ENCODE measurements at places on chromosomes 4 and X.
A peak's percentile ranks its signal among the peaks of the same experiment; 100 is the strongest.

DNA sequence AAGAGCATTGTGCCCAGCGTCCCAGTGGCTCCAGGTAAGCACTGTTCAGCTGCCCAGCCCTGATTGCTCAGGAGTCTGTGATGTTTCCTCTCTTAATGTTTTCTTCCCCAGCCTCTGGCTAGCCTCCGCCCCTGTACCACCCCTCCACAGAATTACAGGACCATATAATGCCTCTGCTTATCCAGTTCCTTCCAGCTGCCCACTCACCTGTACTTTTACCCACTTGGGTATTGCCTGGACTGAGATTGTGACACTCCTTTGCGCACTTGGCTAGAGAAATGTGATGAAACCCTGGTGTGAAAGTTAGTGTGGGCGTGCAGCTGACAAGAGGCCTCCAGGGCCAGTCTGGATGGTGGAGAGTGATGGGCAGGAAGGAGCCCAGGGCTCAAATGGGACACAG lies at the start of gene AWAT2:
Gene AWAT2 (minus strand): TSS at position 14 of the 400 bp plus-strand sequence. CDS start 6 bp downstream, at position 8.
- no peak for DNase-seq

DNA sequence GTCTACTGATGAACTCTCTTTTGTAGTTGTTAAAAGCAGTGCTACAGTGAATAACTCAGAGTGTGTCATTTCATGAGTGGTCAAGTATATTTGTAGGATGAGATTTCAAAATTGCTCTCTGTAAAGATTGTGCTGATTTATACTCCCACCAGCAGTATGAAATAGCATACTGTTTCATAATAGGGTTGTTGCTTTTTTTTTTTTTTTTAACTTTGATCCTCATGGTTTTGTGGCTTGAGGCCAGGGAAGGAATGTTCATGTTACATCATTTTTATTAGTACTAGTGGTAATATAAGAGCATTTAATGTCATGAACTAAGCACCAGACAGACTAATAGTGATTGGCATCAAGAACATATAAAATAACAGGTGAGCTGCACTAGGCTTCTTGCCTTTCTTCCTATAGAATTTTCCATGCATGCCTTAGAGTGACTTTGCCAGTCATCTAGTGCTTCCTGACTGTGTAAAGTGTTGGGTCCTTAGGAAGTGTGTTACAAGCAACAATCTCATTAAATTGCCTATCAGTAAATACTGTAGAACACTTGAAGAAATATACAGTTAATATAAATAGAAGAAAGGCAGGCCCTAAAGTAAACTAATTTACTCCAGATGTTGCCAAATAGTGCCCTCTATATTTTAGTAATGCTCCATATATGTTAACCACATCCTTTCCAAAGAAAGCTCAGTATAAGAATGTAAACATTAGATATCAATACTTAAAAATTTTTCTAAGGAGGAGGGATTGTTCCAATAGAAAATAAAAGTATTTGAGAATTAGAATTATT lies 38.6 kb upstream of the MSMO1 start:
- no peak for DNase-seq

DNA sequence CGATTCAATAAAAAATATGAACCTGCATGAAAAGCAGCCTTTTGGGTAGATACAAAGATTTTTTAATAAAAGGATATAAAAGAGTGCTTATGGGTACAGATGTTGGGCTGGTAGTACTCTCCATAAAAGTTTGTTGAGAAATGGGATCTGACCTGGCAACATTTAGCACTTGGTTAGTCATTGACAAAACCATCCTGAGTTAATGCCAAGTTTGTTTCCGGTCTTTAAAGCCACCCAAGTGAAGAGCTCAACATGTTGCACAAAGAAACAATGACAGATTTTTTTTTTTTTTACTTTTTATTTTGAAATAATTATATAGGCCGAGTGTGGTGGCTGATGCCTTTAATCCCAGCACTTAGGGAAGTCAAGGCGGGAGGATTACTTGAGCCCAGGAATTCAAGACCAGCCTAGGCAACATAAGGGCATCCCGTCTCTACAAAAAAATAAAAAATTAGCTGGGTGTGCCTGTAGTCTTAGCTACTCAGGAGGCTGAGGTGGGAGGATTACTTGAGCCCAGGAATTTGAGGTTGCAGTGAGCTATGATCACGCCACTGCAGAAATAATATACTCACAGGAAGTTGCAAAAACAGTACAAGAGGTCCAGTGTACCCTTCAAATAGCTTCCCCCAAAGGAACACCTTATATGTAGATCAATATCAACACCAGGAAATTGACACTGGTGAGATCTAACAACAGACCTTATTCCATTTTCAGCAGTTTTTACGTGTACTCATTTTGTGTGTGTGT lies 16.6 kb downstream of the CHST7 start:
- no peak for DNase-seq

GRCh38 chrX:40201329-40201885 lies 103.6 kb upstream of the BCOR start:
- peak; percentile 32 for DNase-seq

DNA sequence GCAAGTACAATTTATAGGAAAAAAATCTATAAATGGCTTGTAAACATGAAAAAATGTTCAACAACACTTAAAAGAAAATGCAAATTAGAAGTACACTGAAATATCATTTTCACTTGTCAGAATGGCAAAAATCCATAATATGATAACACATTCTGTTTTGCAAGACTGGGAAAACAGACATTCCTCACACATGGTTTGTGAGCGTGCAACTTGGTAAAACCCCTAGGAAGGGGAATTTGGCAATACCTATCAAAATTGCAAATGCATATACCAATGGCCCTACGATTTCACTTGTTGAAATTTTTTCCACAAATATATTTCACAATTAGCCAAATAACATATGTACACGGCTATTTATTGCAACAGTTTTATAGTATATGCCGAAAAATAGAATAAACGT lies 31.4 kb downstream of the TBC1D9 start:
- no peak for DNase-seq

- no peak for DNase-seq
These were observed 21.4 kb downstream of the DHRSX start for GRCh38 chrX:2479420-2479780.

GRCh38 chr4:111605111-111605510 lies 540.1 kb upstream of the FAM241A start:
- DNase-seq, result no peak

DNA sequence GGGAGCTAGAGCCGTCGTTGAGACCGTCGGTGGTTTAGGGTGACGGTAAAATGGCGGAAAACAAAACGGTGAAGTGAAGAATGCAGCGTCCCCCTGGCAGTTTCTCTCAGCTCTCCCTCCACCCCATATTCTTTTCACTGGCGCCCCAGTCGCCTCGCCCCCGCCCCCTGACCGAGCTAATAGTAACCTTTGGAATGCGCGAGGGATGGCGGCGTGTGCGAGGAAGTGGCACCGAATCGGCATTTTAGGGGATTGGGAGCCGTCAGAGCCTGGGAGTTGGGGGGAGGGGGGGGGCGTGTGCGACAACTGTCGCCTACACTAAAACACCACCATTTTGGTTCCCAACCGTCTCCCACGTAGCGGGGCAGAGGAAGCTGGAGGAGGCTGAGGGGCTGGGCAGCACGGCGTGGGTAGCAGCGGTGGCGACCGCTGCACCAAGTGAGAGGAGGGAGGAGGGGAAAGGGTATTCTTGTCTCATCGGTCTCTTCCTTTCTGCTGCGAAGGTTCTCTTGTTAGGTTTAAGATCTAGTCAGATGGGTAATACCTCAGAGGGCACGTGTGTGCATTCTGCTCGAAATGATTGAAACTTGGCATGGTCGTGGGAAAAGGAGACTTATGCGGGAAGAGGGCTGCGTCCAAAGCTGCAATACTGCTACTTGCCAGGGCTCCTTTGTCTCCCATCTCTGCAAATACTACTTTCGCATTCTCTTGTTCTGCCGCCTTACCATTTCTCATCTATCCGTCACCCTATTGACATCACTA lies 840 bp downstream of the ZNF711 start:
- no peak for DNase-seq

DNA sequence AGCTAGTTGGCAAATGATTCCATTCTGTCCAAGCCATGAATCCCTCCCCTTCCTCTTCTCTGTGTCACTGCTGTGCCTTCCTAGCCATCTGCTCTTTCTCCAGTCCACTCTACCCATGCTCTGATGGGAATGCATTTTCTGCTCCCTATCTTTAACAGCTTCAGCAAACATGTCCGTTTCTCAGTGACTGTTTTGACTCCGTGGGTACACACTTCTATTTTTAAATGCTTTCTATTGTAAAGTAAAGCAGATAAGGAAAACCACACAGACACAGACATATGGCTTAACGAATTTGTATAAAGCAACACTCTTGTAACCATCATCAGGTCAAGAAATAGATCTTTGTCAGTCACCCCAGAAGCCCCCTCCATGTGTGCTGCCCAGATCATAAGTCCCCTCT lies 72.4 kb upstream of the KLHL13 start:
- no peak for DNase-seq

DNA sequence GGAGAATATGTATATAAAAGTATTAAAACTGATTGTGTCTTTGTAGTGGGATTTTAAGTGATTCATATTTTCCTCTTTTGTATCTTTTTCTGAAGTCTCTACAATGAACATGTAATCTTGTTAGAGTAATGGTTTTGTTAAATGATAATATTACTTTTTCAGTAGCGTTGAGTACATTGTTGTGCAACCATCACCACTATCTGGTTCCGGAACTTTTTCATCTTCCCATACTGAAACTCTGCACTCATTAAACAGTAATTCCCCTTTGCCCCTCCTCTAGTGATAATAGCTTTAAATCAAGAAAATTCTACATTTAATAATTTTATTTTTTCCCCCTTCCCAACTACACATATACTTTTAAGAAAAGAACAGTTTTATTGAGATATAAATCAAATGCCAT lies 23.3 kb downstream of the SHROOM3 start:
- no peak for DNase-seq

DNA sequence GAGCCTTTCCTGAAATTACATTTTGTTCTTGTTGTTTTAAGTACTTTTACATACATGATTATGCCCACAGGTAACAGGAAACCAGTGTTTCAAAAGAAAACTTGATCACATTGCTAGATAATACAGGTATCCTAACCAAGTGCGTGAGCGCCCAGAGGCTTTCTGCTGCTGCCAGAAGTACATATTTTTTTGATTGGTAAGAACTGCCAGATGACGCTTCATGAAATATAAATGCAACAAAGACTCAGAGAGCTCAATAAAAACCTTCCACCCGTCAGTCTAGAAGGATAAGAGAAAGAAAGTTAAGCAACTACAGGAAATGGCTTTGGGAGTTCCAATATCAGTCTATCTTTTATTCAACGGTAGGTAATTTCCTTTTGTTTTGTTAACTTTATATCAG lies at the start of gene EPGN:
Gene EPGN (plus strand): TSS at position 256 of the 400 bp plus-strand sequence. CDS start 64 bp downstream, at position 320.
- no peak for DNase-seq

GRCh38 chr4:168881781-168882420 lies 128.2 kb downstream of the CBR4 start:
- DNase-seq, result no peak

DNA sequence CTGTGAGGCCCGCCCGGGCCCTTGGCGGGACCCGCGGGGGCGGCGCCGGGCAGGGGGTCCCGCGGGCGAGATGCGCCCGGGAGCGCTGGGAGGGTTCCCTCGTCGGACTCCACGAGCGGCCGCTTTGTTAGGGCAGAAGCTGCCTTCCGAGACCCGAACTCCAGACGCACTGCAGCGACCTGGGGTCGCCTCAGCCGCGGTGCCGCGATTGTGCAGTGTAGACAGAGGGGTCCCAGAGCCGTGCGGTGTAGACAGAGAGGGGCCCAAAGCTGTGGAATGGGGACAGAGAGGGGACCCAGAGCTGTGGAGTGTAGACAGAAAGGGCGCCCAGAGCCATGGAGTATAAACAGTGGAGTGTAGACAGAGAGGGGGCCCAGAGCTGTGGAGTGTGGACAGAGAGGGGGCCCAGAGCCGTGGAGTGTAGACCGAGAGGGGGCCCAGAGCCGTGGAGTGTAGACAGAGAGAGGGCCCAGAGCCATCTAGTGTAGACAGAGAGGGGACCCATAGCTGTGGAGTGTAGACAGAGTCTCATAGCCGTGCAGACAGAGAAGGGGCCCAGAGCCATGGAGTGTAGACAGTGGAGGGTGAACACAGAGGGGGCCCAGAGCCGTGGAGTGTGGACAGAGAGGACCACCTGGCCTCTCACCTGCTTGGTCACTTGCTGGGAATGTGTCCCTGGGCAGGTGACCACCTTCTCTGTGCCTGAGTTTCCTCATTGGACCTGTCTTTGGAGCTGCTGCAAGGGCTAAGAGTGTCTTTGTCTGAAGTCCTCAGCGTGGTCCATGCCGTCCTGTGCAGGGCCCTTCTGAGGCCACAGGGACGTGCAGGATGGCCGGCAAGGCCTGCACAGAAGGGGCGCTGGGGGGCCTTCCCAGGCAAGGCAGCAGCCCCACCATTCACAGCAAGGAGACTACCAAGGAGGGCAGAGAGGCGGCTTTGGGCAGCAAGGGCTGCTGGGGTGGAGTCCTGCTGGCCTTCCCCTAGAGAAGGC lies 875 bp downstream of the RGS12 start:
- no peak for DNase-seq

DNA sequence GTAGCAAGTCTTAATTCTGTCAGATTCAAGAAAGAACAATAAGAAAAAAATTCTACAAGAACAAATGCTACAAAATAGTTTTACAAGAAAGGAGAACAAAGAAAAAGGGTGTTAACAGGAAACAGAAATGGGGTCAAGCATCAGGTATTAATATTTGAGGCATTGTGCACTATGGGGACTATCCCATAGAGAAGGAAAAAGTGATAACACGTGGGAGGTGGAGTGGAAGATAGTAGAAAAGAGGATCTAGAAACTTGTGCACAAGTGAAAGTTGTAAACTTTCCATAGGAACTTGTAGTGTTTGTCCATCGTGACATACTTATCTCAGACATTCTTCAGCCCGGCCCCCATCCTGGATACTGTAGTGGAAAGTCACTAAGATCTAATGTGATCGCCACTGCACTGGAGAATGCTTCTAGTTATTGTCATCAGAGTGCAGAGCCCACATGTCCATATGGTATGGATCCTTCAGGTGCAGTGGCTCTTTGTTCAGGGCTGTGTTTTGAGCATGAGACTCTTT lies 15.4 kb upstream of the NFXL1 start:
- no peak for DNase-seq

DNA sequence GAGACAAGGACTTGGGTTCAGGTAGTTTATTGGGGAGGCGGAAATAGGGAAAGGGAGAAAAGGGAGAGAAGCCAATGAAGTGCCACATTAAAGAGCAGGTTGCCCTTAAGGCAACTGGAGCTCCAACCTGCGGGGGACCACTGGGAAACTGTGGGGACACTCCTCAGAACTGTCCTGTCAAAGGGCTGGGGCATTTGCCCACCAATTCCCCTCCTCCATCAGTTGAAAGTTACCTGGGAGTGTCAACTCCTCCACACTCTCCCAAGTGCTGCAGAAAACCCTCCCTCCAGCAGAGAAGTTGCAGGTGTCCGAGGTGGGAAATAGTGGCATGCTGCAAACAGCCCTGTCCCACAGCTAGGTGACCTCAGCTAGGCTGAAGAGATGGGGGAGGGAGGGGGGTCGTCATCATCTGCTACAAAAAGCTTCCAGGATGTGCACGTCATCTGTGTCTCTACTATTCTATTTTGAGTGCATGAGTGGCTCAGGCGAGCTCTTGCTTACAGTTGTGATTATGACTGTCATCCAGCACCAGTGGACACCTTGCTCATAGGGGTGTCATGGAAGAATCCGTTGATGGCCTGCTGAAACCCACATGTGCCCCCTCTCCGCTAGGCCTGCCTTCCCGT lies 41.5 kb upstream of the XPNPEP2 start:
- no peak for DNase-seq

GRCh38 chrX:134682081-134682480 lies 23.8 kb upstream of the PLAC1 start:
- no peak for DNase-seq

GRCh38 chr4:124738994-124739393 lies 26.5 kb upstream of the ANKRD50 start:
- no peak for DNase-seq

Measured in GM19239 (cell line).